Stimulated activated CD4-positive, alpha-beta T cell treated with anti-CD3 and anti-CD28 coated beads, Interleukin-1b, Interleukin-23, amount 100 ng/mL, for 4 hours (primary cell): ENCODE measurements at places on chromosomes 7 and 10.

- no peak for DNase-seq
These were observed 6.9 kb downstream of the MYOZ1 start for GRCh38 chr10:73634421-73634820.

- no peak for DNase-seq
These were observed 4.5 kb downstream of the GPRIN2 start for GRCh38 chr10:46551701-46552525.

- DNase-seq, result no peak
These were observed 327.4 kb downstream of the SORCS1 start for GRCh38 chr10:106836933-106837663.

DNA sequence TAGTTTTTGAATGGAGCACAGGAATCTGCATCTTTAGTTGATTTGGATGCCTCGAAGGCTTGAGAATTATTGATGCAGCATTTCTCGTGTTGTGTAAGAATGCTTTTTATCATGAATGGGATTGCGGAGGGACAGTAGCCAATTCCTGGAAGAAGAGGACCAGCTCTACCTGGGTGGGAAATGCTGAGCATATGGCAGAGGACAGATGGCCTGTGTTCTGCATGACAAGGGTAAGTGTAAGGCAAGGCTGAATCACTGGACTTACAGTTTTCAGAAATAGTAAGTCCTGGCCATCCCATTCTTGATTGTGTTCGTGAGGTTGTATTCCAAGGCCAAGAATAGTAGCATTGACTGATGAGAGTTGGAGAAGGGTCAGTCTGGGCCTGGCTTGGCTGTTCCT lies 15.9 kb downstream of the RP9 start:
- no peak for DNase-seq

- no peak for DNase-seq
These were observed 2.0 kb downstream of the BMPR1A start for GRCh38 chr10:86758189-86759072.

DNA sequence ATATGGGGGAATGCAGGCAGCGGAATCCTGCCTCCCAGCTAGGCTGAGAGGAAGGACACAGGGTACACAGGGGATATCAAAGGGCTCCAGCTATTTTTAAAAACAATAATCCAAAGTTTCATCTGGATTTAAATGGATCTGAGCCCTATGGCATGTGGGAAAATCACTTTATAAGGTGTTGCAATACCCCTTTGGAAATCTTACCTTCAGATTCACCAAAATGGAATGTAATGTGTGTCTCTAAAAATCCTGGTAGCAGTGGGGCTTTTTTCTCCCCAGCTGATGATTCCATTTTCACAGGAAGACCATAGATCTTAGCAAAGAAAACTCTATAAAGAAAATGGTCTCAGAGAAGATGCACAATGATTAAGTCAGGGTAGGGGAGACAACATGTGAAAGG lies 722.2 kb downstream of the PARD3 start:
- no peak for DNase-seq

DNA sequence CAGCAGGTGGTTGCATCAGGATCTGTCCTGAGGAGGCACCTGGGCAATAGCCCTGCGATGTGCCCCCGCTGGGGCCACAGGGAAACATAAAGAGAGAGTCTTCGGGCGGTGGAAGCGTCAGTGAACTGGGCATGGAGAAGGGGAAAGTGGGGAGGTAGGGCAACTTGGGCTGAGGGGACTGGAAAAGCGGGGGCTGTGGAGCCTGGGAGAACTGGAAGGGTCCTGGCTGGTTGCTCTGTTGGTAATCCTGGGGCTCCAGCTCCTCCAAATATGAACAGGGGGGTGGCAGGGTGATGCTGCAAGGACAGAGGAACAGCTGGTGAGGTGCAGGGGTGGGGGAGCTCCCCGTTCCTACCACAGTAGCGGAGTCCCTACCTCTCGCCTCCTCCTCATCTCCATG lies 5.2 kb downstream of the NOBOX start:
- DNase-seq, result no peak

GRCh38 chr10:132511121-132512051 lies 26.2 kb upstream of the INPP5A start:
- DNase-seq, result no peak

DNA sequence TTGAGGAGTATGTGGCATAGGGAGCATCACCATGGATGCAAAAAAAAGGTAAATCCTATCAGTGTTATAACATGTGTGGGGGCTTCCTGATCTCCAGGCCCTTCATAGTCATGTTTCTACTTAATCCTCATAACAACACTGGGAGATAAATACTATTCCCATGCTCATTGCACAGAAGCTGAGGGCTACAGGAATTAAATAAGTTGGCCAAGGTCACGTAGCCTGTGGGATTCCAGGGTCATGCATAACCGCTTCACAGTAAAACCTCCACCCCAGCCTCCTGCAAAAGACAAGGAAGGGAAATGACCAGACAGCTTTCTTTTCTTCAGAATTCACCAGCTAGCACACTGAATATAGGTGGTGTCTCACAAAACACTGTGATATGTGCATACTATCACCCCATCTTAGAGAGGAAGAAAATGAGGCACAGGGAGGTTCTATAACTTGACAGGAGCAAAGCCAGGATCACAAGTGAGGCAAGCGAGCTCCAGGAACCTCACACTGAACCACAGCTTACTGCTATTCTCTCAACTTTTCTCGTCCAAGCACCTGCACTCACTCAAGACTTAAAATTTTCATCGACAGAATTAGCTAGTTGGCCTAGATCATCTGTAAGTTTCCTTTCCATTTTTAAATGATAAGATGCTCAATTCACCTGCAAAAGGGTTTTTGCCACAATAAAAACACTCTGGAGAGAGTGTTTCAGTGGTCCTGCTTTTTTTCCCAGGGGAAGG lies 13.4 kb downstream of the JAZF1 start:
- no peak for DNase-seq

DNA sequence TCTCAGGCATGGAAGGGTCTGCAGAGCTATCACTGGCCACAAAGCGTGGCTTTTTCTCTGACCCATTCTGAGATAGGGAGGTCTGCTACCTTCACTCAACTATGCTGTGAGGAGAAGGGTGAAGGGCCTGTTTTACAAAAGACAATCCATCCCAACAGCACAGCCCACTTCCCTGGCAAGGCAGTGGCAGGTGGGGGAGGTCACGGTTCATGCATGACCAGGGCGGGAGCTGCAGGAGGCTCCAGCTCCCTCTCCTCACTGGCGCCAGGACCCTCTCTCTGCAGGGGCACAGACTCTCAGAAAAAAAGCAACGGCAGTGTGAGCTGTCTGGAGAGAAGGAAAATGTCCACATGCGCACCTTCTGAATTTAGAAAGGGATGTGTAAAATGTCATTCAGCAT lies 28.5 kb downstream of the GRB10 start:
- DNase-seq, result no peak

DNA sequence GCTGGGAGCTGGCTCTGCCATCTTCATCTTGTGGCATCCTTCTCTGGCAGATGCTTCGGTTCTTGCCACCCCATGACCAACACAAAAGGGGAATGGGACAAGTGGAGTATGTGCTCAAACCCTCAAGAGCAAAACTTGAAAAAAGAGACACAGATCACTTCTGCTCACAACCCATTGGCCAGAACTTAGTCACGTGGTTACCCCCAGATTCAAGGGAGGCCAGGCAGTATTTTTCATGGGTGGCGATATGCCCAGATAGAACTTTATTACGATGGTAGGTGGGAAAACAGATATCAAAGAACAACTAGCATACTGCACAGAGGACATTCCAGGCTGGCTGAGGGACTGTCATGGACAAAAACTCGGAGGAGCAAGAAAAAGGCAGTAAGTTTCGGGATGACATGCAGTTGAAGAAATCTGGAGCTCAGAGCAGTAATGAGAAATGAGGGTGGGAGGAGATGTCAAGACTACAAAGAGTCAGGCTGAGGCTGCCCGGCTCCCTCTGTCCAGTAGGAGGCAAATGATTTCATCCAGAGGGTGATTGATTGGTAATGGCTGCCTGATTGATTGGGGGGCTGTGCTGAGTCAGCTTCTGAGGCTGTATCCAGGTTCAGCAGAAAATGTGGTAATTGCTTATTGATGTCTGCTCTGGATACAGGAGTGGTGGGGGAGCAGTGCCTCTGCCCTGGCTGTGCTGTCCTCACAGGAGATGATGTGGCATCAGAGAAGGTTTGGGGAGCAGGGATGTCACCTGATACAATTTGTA lies 25.3 kb downstream of the COL13A1 start:
- DNase-seq, result no peak
